ENCODE measurements at places on chromosomes 2 and 18.

GRCh38 chr18:12468445-12468844 is 60.7 kb downstream of the PRELID3A start:
- no peak for DNase-seq

GRCh38 chr2:34423301-34423700 is 824.2 kb upstream of the FAM98A start:
- DNase-seq, result no peak

DNA sequence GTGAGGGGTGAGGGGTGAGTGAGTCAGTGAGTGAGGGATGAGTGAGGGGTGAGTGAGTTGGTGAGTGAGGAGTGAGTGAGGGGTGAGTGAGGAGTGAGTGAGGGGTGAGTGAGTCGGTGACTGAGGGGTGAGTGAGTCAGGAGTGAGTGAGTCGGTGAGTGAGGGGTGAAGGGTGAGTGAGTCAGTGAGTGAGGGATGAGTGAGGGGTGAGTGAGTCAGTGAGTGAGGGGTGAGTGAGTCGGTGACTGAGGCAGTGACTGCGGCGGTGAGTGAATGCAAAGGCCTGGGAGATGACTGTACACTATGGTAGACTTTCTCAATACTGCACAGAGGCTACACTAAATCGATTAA is 16.6 kb downstream of the THAP4 start:
- peak; percentile 32 for DNase-seq

DNA sequence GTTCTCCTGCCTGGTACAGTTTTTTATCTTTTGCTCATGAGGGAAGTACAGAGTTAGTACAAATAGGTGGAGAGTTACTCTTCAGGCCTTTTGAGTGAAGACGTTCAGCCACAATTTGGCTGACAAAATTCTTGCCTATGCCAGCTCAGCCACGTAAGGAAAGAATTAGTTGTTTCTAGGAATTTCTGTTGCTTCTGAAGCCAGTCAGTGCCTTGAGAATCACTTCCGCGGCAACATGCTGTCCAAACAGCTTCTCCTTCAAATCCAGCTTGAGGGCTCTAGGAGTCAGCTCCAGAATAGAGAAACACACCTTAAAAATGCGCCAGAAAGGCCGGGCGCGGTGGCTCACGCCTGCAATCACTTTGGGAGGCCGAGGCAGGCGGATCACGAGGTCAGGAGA is 27.5 kb downstream of the M1AP start:
- DNase-seq, result no peak

GRCh38 chr2:3169106-3169870 is 208.3 kb downstream of the EIPR1 start:
- no peak for DNase-seq

GRCh38 chr2:31271851-31272267 is 37.9 kb downstream of the EHD3 start:
- no peak for DNase-seq
